ENCODE measurements at places on chromosomes 13 and 19.

DNA sequence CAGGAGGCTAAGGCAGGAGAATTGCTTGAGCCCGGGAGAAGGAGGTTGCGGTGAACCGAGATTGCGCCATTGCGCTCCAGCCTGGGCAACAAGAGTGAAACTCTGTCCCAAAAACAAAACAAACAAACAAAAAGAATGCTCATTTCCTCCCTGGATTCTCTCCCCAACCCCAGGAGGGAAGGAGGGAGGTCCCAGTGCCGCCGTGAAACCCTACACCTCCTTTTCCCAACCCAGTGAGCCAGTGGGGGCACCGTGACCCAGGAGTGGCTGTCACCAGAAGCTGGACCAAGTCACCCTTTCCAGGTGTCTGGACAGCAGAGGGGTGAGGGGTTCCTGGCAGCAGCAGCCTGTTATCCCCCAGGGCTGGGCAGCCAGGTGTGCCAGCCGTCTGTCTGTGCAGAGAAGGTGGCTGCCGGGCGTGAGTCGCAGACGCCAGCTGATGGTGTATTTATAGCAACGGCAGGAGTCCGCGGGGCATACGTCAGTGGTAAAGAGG, 23.5 kb downstream of the NFIC start:
- peak; percentile 75 for DNase-seq

- no peak for DNase-seq
Measured at GRCh38 chr13:89688918-89689317, 1658.6 kb upstream of the MIR17HG start.

DNA sequence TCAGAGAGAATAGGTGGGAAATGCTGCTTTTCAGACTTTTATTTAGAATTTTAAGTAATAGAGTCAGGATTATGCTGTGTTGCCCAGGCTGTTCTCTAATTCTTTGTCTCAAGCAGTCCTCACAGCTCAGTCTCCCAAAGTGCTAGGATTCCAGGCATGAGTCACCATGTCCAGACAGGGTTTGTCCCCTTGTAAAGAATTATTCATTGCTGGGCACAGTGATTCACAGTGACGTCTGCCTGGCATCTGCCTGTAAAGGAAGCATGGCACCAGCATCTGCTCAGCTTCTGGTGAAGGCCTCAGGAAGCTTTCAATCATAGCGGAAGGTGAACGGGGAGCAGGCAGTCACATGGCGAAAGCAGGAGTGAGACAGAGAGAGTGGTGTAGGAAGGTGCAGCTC, 17.7 kb downstream of the ZNF763 start:
- DNase-seq = peak; percentile 60

- DNase-seq = no peak
Measured at GRCh38 chr19:58548859-58549663, 5.2 kb downstream of the TRIM28 start.

- peak; percentile 45 for DNase-seq
Measured at GRCh38 chr19:3479177-3479833, 1.0 kb downstream of the SMIM24 start.

DNA sequence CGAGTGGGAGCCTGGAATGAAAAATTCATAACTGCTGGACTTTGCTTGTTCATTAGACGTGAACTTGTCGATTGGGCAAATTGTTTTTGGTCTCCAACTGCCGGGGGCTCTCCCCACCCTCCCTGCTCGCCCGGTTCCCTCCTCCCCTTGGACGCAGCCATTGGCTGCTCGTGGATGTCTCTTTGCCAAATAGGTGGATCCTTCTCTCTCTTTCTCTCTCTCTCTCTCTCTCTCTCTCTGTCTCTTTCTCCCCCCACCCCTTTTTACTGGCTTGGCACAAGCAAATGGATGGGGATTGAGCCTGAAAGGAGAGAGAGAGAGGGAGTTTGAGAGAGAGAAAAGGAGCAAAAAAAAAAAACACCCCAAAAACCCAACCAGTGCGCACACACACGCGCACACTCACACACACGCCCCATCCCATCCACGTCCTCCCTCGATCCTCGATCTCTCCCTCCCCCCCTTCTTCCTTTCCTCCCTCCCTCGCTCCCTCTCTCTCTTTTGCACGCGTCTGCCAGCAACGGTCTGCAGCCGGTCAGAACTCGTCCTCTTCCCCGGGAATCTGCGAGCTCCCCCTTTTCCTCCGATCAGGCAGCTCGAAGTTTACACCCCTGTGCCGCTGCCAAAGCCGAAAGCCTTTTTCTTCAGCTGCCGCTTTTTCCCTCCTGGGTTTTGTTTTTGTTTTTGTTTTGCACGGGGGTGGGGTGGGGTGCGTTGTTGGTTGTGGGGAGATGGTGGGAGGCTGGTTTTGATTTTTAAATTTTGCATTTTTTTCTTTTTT, 27.8 kb downstream of the NFIX start:
- DNase-seq = peak; percentile 96

DNA sequence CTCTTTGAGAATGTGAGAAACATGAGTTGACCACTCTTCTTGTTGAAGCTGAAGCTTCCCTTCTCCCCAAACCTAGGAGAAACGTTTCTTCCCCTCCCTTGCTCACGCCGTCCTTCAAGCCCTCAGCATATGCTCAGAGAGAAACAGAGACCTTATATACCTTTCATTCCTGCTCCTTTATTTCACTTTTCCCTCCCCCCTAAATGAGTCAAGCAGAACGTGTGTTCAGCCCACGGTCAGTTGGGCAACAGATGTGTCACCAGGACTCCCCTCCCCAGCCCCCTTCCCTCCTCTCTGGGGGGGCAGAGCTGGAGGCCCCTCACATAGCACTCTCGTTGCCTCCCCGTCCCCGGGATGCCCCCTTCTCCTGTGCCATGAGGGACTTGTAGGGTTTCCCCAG, 8.6 kb downstream of the OR7C2 start:
- DNase-seq = no peak

- DNase-seq = no peak
Measured at GRCh38 chr13:23460309-23460708, 26.8 kb upstream of the SACS start.

GRCh38 chr19:2154587-2155075, 3.3 kb upstream of the AP3D1 start:
- DNase-seq = peak; percentile 98

DNA sequence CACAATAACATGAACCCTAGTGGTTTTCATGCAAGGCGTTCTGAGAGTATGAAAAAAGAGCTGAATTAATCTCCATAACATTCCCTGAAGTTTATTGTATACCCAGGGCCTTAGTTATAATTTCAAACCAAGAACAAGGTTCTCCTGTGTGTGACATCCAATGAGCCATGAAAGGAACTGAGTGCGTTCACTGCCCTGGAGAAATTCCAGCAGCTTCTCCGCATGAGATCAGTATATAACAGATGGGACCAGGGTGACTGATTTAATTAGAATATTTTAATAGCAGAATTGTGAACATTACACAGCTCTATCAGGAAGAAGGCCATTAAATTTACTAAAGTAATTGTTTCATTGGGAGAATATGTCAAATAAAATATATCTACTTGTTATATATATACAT, 1190.5 kb upstream of the SLC10A2 start:
- DNase-seq = no peak

DNA sequence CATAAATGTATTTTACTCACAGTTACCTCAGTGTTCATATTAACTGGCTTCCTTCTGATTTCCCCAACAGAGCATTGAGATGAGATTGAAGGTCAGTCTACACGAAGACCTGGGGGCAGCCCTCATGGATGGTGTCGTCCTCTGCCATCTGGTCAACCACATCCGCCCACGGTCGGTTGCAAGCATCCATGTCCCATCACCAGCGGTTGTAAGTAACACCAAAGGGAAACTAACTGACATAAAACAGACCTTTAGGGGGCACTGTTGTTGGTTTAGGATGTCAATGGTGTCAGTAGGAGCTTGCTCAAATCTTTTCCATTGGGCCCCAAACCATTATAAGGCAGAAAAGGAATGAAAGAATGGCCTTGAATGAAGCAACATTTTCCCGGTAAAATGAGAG, 68.2 kb downstream of the ESD start:
- no peak for DNase-seq

DNA sequence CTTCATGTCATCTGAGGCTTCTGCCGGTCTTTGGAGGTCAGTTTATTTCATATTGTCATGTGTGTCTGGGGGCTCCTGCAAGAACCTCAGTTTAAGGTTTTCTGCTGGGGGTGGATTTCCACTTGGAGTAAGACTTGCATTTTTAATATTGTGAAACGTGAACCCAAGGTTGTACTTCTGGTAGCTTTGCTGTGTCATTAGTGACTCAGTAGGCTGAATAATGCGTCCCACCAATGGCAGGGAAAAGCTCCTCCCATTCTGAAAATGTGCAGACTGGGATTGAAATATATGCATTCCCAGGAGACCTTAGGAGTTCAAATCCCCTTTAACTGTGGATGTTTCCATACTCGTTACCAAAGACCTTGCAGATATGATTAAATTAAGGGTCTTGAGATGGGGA, 46.2 kb downstream of the ING1 start:
- DNase-seq = peak; percentile 49

GRCh38 chr19:54074851-54075250, 6.3 kb downstream of the TARM1 start:
- no peak for DNase-seq

DNA sequence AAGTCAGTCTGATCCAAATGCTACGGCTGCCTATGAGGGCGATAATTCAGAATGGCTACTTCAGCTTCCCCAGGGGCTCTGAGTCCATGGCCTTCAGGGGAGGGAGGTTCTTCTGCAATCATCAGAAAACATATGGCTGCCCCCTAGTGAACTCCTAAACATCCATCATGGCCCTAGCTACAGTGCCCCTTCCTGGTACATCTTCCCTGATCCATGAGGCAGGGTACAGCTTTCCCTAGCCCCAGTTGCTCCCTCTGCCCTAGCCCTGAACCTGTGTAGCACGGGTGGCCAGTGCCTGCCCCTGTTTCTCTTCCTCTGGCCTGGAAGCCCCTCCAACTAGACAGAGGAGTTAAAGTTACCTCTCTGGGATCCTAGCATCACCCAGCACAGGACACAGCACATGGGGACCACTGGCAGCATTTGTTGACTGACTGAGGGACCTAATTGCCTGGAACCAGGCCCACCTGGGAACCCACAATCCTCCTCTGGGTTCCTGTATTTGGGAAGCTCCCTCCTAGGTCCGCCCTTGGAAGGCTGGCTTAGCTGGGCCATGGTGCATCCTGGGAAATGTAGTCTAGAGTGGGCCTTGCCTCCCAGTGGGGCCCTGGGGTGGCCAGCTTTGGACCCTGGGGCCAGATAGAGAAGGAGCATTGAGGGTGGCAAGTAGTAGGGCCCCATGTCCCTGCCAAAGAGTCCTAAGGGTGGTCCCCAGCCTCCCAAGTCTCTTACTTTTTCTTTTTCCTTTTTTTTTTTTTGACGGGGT, 17.7 kb upstream of the SEMA6B start:
- peak; percentile 40 for DNase-seq

- DNase-seq = no peak
Measured at GRCh38 chr13:106917024-106917571, 349.2 kb upstream of the ARGLU1 start.

DNA sequence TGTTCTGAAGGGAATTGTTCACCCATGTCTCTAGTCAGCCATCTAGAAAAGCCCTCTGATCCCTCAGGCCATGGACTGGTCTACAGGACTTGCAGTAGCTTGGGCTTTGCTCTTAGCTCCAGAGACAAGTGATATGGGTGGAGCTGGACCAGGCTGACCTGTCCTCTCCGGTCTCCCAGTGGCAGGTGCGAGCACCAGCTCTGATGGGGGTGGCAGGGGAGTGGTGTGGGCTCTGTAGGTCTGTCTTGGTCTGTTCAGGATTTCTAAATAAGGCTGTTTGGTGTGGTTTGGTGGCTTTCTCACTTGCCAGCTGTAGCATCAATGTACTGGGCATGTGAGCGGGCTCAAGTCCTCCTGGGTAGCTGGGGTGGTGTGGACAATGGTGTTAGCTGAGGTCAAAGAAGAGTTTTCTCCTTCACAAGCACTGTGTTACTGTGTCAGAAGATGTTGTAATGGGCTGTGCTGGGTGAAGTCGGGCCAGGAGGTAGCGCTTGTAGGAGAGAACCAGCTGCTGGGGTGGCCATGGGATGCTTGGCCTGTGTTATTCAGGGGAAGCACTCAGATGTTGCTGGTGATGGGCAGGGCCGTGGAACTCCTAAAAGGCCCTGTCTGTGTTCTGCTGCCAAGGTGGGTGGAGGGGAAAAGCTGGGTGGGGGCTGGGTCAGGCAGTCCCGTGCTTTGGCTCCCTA, 16.9 kb downstream of the GPC6 start:
- no peak for DNase-seq

- no peak for DNase-seq
Measured at GRCh38 chr13:91358387-91358782, 10.9 kb downstream of the MIR17HG start.

GRCh38 chr19:29315556-29316190, 102.7 kb upstream of the UQCRFS1 start:
- DNase-seq = no peak

DNA sequence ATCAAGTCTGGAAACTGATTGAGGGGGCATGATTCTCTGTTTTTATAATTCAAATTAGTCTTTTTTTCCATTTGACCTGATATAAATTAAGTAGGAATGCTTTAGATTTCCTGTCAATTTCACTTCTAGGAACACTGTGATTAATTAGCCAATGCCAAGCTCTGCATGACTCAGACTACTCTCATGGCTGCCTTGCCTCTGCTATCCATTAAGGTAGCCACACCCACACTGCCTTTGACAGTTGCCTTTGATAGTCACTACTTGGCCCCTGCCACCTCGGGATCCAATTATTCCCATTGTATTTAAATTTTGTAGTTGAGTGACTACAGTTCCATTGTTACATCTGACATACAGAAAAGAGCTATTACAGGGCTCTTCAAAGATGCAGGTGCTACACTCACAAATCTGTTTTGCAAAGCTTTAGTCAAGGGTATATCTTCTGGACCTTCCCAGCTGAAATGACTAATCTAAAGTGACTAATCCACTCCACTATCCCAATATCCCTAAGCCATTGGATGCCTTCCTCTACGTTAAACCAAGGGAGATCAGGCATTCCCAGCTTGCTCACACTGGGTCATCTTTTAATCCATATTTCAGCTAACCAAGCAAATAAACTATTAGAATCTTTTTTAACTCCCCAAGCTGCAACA, 1193.1 kb upstream of the MIR17HG start:
- DNase-seq = no peak

GRCh38 chr19:44588771-44589112, 24.6 kb upstream of the IGSF23 start:
- DNase-seq = no peak

DNA sequence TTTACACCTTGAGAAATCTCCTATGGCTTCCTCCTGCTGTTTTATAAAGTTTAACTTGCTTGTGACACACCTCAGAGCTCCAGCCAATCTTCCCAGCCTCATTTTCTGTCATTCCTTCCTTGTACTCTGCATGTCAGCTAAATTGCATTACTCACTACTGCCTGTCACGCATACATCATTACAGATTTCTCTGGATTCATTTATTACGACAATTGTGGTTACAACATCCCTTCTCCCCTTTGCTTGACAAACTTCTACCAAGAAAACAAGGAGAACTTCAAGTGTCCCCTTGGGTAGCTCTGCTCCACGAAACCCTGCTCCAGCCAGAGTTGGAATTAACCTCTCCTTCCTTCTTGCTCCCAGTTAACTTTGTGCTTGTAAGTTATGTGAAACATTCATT, 22.0 kb upstream of the GPR18 start:
- peak; percentile 48 for DNase-seq

GRCh38 chr19:10271543-10272086, 695 bp downstream of the ICAM1 start:
- DNase-seq = peak; percentile 48
